Fibroblast of villous mesenchyme (primary cell): ENCODE measurements at places on chromosomes 2 and 18. TPM values are rescaled to one million over a fixed set of nuclear protein-coding genes. Genes with fewer than 3 reads are reported as not detected.

DNA sequence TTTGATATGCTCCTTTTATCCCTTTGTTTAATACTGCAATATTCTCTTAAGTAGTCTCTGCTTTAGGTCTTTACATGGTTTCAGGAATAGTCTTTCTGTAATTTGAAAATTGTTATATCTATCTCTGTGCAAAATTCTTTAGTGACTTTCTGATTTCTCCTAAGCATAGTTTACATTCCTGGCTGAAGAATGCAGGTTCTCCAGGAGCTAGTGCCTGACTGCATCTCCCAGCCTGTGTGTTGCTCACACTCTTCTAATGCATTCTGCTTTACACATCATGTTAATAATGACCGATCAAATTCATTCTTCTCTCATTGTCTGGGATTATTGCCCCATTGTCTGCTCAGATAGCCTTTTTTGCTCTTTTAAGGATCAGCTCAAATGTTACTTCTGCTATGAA, 1349.2 kb downstream of the DSC3 start:
- no peak for DNase-seq

GRCh38 chr2:224069172-224069571, 30.1 kb upstream of the SERPINE2 start:
- no peak for DNase-seq

DNA sequence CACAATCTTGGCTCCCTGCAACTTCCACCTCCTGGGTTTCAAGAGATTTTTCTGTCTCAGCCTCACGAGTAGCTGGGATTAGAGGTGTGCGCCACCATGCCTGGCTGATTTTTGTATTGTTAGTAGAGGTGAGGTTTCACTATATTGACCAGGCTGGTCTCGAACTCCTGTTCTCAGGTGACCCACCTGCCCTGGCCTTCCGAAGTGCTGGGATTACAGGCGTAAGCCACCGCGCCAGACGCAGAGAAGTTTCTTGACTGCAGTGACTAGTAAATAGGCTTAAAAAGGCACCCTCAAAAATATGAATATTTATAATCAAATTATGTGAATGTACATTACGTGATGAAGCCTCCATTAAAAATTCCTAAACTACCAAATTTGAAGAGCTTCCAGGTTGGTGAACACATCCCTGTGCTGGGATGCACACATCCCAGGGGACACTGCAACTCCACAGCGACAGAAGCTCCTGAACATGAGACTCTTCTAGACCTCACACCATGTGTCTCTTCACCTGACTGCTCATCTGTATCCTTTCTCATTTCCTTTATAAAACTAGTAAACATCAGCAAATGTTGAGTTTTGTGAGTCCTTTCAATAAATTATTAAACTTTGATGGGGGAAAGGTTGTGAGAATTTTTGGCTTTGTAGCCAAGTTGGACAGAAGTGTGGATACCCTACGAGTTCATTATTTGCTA, 203.3 kb upstream of the SPOPL start:
- no peak for DNase-seq

DNA sequence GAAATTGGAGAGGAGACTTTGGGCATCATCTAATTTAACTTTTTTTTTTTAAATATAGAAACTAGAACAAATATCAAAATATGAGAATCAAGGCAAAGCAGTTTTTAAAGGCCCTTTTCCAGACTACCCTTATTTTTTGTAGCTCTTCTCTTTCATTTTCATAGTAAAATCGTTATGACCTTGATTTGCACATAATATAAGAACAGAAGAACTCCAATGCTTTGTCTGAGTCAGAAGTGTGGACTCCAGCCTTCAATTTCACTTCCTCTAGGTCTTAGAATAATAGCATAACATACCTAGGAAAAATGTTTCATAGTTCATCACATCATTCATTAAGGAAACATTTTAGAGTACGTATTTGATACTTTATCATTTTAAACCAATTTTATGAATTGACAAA, 74.4 kb downstream of the ANKRD12 start:
- DNase-seq = no peak

GRCh38 chr2:25054720-25055119, 12.8 kb downstream of the EFR3B start:
- no peak for DNase-seq

DNA sequence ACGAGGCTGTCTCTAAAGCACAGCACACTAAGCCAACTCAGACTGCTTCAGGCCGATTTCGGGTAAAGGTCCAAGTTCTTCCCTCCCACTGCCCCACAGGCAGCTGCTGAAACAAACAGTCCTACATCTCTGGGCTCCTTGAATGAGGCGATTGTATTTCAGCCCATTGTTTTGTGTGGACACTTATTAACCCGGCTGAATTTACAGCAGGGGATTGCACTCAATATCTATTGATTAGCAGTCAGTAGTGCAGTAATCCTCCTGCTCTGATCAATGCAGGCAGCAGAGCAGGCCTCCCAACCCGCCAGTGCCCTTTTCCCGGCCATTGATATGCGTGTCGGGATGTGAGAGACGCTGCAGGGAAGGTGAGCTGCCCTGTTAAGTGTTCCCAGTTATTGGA, 330.1 kb downstream of the CMPK2 start:
- DNase-seq = no peak

DNA sequence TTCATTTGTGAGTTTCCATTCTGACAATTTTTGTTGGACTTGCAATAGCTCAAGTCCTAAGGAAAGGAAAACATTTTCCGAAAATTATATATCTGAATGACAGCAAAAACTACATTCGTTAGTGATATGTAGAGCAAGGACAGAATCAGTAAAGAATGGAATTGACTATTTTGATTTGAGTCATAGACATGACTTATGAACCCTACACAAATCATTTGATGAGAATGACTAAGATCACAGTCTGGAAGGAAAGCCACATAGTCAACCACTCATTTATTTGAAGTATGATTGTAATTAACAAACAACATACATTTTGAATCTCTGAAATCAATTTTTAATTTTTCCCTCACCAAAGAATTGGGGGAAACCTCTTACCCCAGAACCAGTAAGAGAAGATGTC, 231.6 kb upstream of the CRIM1 start:
- DNase-seq = no peak

DNA sequence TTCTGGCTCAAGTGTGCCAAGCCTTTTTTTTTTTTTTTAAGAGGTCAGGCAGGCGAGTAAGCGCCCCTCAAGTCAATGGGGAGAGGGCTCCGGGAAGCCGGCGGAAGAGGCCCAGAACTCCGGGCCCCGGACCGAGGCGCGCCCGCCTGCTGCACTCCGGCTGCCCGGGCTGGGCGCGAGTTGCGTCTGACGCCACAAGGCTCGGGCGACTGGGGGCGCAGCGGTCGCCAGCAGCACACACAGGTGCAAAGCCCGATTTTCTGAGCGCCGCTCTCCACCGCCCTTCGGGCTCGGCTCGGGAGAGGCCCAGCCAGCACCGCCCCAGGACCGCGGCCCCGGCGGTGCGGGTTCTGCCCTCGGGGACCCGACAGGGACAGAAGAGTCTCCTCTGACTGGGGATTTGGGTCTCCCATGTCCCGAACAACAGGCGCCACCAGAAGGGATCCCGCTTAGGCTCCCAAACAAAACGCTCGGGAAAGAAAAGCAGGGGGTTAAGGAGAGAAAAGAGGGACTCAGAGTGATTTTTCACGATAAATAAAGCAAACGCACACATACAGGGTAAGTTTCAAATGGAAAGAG, 787 bp downstream of the ERBB4 start:
- DNase-seq = no peak

- no peak for DNase-seq
Observed at GRCh38 chr2:96146153-96146880, 1.1 kb upstream of the DUSP2 start.

- peak; percentile 27 for DNase-seq
Observed at GRCh38 chr2:170088776-170089175, 89.2 kb upstream of the MYO3B start.

- peak; percentile 85 for DNase-seq
Observed at GRCh38 chr2:8004250-8004681, 677.6 kb upstream of the ID2 start.

DNA sequence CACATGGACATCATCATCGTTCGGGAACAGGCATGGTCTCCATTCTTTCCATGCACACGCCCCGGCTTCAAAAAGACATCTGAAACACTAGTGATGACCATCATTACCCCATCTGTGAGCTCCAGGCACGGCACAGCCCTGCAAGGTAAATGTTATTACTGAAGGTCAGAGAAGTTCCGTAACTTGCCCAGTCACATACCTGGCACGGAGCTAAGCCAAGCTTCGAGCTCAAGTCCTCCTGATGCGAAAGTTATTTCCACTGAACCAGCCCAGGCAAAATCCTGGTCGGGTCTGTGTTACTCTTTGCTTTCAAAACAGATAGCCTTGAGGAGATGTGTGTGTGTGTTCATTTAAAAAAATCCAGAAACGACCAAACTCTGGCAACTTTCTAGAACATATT, 22.8 kb downstream of the FHL2 start:
- DNase-seq = no peak

DNA sequence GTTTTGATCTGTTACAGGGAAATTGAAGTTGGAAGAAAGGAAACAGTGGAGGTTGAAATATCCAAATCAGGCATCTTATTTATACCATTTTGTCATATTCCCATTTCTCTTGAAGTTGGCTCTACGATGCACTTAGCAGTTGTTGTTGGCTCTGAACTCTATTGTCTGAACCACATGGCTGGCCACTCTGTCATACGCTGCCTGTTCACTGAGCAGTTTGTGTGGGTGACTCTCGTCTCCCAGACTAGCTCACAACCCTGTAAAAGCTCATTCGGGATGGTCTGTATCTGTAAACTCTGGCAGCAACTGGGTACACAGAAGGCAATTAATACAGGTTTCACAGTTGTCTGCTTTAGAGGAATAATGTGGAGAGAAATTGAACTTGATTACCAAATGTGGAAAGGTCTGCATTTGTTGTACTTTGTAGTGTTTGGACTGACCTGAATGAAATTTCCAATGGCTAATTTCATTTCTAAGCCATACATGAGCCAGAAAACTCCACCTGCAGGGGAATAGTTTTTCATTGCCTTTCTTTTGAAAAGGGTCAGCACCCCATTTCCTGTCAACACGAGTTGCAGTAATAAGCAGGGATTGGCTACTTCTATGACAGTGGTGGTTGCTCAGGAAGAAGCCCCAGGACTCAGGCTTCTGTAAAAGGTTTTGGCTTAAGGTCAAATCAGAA, 378.2 kb downstream of the OSR1 start:
- no peak for DNase-seq

GRCh38 chr2:218882461-218882816, 1.8 kb downstream of the WNT10A start:
- DNase-seq = no peak

- DNase-seq = peak; percentile 13
Observed at GRCh38 chr2:220394433-220394832, 767.0 kb downstream of the SLC4A3 start.

DNA sequence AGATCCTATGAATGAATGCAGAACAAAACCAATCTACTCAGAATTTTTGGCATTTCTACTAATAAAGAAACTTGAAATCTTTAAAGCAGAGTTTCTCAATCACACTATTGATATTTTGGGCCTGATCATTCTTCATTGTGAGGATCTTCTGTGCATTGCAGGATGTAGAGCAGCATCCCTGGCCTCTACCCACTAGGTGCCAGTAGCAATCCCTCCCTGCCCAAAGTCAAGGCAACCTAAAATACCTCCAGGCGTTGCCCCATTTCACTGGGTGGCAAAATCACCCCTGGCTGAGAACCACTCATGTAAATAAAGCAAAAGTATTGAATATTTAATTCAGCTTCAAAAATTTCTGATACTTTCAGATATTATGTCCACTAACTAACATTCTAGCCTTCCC, 213.0 kb downstream of the SP3 start:
- peak; percentile 6 for DNase-seq

Gene CNTNAP5
- total RNA-seq = not detected in 2 replicates

Gene INHA
- 0.43 and 0.64 TPM in 2 replicates for total RNA-seq

Gene REG3G
- total RNA-seq = not detected in 2 replicates
